ENCODE measurements at places on chromosomes 13 and 19. TPM values are rescaled to one million over a fixed set of nuclear protein-coding genes. Genes with fewer than 3 reads are reported as not detected.

- peak; percentile 11 for DNase-seq
- H3K27me3 ChIP-seq = no peaks in the 10 kb centered on the region
- no peak overlapping the region for H3K27ac ChIP-seq
- no peaks in the 10 kb centered on the region for H3K4me1 ChIP-seq
Observed at GRCh38 chr19:55014714-55015113, 23.4 kb downstream of the GP6 start.

TJP3 gene
- 1.7 TPM for total RNA-seq

- peaks cover 25% of the 10 kb centered on the region for H3K27me3 ChIP-seq
- H3K4me1 ChIP-seq = no peaks in the 10 kb centered on the region
- DNase-seq = no peak
- no peaks in the 10 kb centered on the region for H3K36me3 ChIP-seq
- H3K4me3 ChIP-seq = no peak overlapping the region
Observed at GRCh38 chr13:39350461-39350881, 252.5 kb downstream of the LHFPL6 start.

DNA sequence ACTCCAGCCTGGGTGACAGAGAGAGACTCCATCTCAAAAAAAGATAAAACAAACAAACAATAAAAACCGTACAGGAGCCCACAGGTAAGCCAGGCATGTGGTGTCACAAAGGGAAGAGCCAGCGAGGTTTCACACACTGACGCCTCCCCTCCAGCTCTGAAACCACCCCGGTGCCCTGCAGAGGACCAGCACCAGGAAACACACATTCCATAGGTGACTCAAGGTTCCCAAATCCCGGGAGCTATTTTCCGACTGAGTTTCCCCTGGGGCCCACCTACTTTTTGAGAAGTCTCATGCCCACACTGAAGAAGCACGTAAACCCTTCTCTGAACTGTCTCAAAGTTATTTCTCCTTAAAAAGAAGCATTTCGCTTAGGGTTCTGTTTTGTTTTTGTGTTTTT lies 40.3 kb downstream of the RHPN2 start:
- no peaks in the 10 kb centered on the region for H3K27me3 ChIP-seq
- H3K4me1 ChIP-seq = no peaks in the 10 kb centered on the region
- no peak overlapping the region for H3K27ac ChIP-seq
- H3K4me3 ChIP-seq = no peak overlapping the region
- no peak for DNase-seq
- peaks cover 6% of the 10 kb centered on the region for H3K36me3 ChIP-seq

- no peaks in the 10 kb centered on the region for H3K4me1 ChIP-seq
- no peak for DNase-seq
- H3K36me3 ChIP-seq = no peaks in the 10 kb centered on the region
- H3K27me3 ChIP-seq = no peaks in the 10 kb centered on the region
- no peak overlapping the region for H3K4me3 ChIP-seq
Observed at GRCh38 chr13:98026457-98026857, 73.0 kb downstream of the IPO5 start.

Data from activated T-cell treated with anti-CD3 and anti-CD28 coated beads, Interleukin-2, amount 50 U/mL, for 72 hours (primary cell).